ENCODE measurements at places on chromosomes 16 and 17.

DNA sequence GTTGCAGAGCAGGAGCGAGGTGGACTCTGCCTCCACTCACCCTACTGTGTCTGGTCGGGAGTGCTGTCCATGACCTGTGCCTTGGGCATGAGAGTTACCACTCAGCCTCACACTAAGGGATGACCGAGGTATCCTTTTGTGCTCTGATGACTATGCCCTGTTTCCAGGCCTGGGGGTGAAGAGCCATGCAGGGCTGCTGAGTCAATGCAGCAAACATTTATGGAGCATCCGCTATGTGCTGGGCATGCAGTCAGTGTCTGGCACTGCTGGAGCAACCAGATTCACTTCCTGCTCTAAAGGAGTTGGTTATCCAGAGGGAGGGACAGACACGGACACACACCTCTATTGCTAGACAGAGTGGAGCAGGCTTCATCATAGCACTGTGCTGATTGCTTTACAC lies 7.6 kb upstream of the HNF1B start:
- DNase-seq, result no peak

DNA sequence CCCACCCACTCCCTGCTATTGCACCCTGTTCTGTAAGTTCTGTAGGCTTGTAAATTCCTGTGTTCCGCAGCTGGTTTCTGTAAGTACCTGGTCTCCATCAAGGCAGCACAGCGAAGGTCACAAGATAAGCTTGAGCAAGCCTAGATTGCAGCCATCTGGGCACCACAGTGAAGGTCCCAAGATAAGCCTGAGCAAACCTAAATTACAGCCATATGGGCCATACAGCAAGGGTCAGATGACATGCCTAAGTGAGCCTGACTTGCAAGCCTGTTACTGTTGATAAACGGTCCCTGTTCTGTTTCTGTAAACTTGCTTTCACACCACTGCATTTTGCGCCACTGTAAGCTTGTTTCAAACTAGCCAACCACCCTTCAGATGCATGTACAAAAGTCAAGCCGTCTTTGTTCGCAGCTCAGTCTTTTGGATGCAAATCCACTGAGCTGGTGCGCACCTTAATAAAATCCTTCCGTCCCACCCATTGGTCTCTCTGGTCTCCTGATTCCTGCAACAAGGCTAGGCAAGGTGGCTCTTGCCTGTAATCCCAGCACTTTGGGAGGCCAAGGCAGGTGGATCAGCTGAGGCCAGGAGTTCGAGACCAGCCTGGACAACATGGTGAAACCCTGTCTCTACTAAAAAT lies 42.6 kb upstream of the ATF7IP2 start:
- DNase-seq, result no peak

- DNase-seq, result no peak
Measured at GRCh38 chr17:52159246-52160135, 977 bp upstream of the CA10 start.

DNA sequence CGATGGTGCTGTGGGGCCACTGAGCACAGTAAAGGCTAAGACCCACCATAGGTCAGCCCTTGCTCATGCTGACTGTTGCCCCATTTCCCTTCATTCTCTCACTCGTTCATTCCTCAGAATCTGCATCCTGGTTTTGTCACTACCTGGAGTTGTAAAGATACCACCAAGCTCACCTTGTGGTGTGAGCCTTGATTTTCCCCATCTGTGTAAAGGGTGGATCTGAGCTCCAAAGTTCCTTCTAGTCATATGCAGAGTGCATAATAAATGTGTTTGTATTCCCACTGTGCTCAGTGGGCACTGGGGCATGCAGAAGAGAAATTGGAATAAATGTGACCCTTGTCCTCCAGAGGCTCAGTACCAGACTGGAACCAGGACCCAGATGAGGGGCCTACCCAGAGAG lies 35.2 kb upstream of the MEOX1 start:
- DNase-seq, result no peak

DNA sequence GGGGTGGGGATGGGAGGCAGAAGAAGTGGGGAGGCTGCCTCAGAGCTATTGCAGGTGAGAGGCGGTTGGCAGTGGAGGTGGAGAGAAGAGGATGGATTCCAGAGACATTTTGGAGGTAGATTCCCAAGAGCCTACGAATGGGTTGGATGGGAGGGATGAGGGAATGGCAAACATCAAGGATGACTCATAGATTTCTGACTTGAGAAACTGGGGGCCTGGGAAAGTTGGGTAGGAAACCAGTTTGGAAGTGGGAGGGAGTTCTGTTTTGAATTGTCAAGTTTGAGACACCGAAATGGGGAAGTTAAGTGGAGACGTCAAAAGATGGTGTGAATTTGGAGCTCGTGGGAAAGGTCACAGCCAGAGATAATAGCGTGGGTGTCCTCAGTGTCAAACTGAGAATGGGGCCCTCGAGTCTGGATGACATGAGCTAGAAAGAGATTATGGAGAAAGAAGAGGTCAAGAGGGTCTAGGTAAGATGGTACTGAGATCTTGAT lies 6.2 kb upstream of the CYLD start:
- no peak for DNase-seq

- no peak for DNase-seq
Measured at GRCh38 chr16:50386139-50386538, 17.4 kb upstream of the BRD7 start.

- DNase-seq, result no peak
Measured at GRCh38 chr17:76685846-76686245, 24.9 kb downstream of the MXRA7 start.

DNA sequence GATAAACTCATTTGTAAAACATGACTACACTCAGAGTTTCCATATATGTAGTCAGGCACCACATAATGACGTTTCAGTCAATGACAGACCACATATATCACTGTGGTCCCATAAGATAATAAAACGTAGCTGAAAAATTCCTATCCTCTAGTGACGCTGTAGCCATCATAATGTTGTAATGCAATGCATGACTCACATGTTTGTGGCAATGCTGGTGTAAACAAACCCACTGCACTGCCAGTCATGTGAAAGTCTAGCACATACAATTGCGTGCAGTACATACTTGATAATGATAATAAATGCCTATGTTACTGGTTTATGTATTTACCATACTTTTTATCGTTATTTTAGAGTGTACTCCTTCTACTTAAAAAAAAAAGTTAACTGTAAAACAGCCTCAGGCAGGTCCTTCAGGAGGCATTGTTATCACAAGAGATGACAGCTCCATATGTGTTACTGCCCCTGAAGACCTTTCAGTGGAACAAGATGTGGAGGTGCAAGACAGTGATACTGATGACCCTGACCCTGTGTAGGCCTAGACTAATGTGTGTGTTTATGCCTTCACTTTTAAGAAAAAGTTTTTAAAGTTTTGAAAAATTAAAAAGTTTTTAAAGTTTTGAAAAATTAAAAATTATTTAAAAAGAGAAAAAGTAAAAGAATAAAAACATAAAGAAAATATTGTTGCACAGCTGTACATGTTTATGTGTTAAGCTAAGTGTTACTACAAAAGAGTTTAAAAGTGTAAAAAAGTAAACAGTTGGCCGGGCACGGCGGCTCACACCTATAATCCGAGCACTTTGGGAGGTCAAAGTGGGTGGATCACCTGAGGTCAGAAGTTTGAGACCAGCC lies 9.0 kb downstream of the STAT5B start:
- no peak for DNase-seq

DNA sequence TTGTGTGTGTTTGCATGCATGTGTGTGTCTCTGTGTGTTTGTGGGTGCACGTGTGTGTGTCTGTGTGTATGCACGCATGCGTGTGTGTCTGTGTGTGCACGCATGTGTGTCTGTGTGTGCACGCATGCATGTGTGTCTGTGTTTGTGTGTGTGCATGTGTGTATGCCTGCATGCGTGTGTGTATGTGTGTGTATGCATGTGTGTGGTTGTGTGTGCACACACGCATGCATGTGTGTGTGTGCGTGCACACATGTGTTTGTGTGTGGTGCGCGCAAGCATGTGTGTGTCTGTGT lies 239.9 kb upstream of the TNRC6C start:
- no peak for DNase-seq

DNA sequence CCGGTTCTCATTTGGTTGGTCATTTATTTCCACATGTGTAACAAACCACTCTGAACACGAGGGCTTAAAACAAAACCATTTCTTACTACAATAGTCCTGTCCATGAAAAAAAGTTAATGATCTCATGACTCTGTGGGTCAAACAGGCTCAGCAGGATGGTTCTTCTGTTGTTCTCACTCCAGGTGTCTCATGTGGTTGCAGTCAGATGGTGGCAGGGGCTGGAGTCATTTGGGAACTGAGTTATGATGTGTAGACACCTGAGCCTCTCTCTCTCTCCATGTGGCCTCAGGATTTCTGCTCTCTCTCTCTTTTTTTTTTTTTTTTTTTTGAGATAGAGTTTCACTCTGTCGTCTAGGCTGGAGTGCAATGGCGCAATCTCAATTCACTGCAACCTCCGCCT lies 55.4 kb downstream of the RTN4RL1 start:
- DNase-seq, result no peak

DNA sequence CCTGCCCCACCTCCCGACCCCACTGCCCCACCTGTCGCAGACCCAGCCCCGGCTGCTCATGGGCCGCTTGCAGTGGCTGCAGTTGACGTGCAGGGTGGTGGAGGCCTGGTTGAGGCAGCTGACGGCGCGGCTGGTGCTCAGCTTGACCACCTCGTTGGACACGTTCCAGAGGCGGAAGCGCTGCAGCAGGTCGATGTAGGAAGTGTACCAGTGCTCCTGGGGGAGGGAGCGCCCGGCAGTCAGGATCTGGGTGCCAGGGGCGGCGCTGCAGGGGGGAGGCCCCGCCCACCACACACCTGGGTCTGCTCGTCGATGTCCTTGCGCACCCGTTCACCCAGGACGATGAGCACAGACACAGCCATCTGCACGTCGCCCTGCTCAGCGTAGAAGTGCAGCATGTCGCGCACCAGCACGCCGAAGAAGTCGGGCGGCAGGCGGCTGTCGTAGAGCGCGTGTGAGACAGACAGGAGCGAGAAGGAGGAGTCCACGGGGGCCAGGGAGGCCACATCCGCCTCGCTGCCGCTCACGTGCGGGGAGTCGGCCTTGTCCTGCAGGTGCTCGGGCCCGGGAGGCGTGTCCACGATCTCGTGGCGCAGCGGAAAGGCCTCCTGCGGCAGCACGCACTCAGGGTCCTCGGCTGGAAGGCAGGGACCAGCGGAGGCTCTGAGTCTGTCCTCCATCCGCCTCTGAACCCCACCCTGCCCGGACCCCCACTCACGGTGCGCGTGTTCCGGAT lies 995 bp upstream of the JMJD8 start:
- peak; percentile 89 for DNase-seq

DNA sequence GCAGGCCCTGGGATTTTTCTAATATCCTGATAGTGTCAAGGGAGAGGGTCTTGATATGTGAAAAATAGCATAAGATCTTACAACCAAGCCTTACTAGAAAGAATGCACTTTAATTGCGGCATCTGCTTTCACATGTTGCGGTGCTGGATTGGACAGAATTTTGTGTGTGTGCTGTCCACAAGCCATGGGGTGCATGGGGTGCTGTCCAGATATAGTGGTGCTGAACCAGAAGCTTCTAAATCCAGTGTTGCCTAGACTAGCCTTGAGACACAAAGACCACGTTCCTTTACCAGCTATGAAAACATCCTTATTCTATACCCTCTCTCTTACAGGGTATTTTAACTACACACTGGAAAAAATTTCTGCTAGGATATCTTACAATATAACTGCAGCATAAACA lies 244.0 kb downstream of the TMEM114 start:
- no peak for DNase-seq

DNA sequence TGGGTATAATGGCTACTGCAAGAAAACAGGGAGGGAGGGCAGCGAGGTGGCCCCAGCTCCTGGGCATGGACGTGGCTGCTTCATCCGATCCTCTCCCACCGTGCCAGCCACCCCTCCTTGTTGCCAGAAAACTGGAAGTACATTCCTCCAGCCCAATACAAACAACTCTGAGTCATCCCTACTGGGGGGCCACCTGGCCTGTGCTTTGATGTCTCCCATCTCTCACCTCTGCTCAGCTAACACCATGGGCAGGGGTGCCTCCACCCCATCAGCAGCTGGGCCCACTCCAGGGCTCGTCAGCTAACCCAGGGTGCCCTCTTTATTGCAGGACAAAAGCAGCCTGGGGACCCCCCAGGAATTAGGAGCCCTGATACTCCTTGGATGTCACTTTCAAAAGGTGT lies 2.0 kb downstream of the RHBDF2 start:
- no peak for DNase-seq

DNA sequence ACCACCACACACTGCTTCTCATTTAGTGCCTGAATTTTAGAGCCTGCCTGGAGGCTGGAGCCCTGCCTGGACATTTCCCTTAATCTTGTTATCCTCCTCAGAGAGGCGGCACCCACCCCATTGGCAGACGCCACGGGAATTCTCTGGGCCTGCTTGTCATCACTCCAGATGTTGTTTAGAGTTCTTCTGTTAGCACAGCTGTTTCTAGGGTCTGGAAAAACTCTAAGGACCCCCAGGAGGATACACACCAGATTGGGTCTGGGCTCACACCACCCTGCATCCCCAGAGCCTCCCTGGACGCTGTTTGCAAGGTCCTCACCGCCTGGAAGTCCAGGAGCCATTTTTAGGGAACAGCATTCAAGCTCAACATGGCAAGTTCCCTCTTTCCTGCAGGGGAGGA lies 565 bp upstream of the XAF1 start:
- DNase-seq, result no peak

GRCh38 chr16:48542020-48542473 lies 67.9 kb downstream of the N4BP1 start:
- DNase-seq, result no peak

DNA sequence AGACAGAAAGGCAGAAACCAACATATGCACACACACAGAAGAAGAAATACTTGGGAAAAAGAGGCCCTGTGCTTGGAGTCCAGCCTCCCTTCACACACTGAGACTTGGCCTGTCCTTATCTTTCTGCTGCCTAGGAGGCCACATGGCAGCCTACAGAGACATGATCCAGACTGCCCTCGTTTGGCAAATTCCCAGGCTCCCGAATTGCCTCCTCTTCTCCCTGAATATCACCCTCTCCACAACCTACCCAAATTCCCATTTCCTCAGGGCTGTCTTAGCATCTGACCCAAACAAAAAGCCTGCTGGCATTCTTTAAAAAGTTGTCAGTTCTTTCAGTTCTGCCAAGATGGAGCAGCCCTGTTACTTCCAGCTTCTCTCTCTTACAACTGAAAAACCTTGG lies 59.8 kb downstream of the DNAH17 start:
- no peak for DNase-seq

DNA sequence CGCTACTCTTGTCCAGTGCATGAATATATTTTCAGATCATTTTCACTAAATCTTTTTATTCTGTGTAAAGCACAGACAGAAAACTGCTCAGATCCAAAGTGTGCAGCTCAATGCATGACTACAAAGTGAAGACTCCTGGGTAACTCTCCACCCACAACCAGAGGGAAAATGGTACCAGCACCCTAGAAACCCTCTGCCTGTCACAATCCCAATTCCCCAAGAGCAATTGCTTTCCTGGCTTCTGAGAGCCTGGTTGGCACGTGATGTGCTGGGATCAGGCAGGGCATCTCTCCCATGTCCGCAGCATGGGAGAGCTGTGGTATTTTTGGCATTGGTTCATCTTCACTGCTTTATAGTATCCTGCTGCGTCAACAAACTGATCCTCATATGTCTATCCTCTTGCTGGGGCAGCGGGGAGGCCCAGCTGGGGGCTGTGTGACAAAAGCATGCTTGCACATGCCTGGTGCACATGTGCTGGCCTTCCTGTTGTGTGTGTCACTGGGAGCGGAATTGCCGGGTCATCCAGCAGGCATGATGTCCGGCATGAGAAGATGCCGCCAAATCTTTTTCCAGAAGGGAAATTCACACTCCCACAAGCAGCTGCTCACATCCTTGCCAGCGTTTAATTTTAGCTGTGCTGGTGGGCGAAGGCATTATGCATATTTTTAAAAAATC lies 278.9 kb upstream of the FOXF1 start:
- no peak for DNase-seq
